ENCODE measurements at places on chromosomes 12 and 14.

DNA sequence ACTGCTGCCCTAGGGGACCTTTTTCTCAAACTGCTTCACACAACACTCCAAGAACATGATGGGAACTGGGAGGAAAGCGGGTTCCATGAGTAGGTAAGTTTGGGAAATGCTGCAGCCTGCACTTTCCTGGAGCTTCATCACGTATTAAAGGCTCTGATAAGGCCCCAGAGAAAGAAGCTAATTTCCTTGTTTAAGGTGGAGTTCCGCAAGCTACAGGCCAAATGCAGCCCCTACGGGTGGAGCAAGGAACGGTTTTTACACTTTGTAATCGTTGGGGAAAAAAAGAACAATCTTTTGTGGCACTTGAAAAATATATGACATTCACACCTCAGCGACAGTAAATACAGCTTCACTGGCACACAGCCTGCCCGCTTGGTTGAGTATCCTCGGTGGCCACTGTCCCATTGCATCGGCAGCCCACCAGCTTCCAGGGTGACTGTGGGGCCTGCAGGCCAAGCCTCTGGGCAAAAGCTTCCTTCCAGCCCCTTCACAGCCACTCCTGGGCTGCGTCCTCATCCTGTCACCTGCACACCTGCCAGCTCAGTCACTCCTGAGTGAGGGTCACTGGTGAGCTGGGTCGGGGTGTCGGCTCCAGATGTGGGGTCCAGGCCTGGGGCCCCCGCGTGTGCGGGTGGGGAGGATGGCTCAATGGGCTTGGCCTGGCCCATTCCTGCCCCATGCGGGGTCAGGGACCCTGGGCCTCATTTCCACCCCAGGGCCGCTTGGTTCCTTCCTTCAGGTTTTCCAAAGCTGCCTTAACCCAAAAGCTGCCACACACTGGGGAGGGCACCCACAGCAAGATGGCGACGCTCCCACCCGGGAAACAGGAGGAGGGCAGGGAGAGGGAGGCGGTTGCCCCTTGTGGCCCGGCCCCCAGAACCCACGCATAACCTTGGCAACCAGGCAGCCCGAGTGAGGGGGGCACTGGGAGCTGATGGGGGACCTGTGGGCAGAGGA lies 2.4 kb downstream of the AMN start:
- DNase-seq: no peak

DNA sequence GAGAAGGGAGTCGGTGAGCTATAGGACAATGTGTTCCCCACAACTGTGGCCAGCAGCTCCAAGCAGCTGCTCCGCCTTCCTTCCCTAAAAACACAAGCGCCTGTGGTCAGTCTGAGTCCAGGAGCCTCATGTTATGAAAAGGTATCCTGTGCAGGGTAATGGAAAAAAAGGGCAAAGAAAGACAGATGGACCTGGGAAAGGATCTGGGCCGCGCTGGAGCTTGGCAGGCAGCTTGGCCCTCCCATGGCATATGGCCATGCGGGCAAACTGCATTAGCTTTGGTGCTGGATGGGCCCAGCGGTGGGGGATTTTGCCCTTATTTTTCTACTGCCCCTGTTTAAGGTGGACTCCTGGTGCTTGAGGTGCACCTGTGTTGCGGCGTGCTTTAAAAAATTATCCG lies 23.7 kb upstream of the CHST11 start:
- DNase-seq: no peak

GRCh38 chr12:92562063-92562734 lies 140.6 kb upstream of the PLEKHG7 start:
- no peak for DNase-seq

DNA sequence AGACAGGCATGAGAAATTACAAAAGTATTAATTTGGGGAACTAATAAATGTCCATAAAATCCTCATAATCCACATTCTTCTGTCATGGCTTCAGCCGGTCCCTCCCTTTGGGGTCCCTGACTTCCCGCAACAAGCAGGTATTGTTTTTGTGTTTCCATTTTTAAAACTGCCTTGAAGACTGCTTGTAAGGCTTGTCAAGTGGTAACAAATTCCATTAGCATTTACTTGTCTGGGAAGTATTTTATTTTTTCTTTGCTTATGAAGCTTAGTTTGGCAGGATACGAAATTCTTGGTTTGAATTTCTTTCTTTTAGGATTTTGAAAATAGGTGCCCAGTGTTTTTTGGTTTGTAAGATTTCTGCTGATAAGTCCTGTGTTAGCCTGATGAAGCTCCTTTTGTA lies 65.3 kb upstream of the LRFN5 start:
- no peak for DNase-seq

GRCh38 chr12:103840462-103840875 lies 565 bp downstream of the NT5DC3 start:
- peak; percentile 57 for DNase-seq

GRCh38 chr14:86510491-86510890 lies 980.5 kb downstream of the FLRT2 start:
- no peak for DNase-seq

DNA sequence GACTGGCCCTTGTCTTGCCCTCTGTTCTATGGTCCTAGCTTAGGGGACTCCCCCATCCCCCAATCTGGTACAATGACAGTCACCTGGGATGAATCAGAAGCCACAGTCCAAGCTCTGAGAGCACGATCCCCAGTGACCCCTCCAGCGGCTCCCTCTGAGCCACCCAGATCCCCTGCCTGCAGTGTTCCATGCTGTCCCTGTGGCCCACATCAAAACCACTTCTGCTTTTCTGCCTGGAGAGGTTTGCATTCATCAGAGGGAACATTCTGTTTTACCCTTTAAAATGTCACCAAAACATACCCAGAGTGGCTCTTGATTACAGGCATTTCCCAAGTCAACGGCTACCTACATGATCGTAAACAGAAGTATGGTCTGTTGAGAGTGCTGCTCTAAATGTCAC lies 47.5 kb downstream of the NOS1 start:
- DNase-seq: no peak

- no peak for DNase-seq
Measured at GRCh38 chr12:75432924-75433323, 42.0 kb downstream of the GLIPR1L2 start.

DNA sequence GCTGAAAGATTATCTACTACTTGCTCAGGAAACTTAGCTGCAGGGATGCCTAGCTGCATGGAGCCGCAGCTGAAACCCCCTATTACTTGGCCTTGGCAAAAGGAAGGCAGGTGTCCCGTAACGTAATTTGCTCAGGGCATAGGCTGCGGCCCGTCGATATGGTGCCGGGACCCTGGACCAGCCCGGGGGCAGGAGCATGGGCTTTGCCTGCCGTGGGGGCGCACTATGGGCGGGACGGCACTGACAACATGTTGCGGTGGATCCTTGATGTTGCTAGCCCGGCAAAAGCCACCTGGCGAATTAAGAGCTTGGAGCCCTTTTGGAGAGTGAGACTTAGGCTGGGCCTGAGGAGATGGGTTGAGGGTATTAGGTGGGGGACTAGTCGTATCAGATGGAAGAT lies 1551.2 kb downstream of the AACS start:
- no peak for DNase-seq

- peak; percentile 92 for DNase-seq
Measured at GRCh38 chr12:10153271-10154144, 18.4 kb downstream of the OLR1 start.

DNA sequence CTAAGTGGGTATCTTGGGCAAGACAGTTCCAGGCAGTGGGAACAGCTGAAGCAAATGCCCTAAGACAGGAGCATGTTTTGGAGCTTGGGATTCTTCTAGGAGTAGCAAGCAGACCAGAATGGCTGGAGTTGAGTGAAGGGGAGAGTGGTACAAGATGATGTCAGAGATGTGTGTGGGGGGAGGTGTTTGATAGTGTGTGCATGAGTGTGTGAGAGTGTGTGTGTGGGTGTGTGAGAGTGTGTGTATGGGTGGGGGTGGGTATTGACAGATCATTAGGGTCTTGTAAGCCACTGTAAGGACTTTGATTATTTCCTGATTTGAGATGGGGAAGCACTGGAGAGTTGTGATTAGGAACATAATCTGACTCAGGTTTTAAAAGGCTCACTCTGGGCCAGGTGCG lies 78.4 kb downstream of the TTC8 start:
- no peak for DNase-seq

DNA sequence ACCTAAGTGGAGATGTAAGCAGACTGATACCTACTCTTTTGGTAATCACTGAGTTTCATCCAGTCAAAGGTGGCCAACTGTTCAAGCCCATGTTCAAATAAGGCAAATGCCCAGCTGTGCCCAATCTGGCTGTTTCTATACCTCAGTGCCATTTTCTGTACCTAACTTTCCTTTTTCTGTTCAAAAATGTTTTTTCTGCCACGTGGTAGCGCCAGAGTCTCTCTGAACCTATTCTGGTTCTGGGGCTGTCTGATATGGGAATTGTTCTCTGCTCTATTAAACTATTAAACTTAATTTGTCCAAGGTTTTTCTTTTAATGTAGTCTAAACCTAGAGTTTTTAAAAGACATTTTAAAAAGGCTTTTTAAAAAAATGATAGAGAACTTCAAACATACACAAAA lies 391.2 kb downstream of the NOVA1 start:
- DNase-seq: no peak

DNA sequence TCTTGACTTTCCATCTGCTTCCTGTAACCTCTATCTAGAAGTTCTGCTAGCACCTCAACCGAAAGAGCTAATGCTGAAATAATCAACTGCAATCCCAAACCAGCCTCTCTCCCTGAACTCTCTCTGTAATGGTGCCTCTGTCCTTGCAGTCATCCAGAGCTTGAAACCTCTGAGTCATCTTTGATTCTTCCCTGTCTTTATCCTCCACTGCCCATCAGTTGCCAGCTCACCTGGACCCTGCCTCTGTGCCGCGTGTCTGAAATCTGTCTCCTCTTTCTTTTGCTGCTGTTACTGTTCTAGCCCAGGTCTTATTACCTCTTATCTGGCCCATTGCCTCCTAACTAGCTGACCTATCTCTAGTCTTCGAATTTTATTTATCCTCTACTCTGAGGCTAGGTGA lies 15.5 kb downstream of the CLSTN3 start:
- DNase-seq: peak; percentile 52

- peak; percentile 36 for DNase-seq
Measured at GRCh38 chr14:101250948-101251811, 310.1 kb upstream of the DIO3 start.

GRCh38 chr12:109725321-109726105 lies 11.9 kb downstream of the FAM222A start:
- no peak for DNase-seq

GRCh38 chr14:29684926-29685325 lies 242.7 kb downstream of the PRKD1 start:
- DNase-seq: no peak

DNA sequence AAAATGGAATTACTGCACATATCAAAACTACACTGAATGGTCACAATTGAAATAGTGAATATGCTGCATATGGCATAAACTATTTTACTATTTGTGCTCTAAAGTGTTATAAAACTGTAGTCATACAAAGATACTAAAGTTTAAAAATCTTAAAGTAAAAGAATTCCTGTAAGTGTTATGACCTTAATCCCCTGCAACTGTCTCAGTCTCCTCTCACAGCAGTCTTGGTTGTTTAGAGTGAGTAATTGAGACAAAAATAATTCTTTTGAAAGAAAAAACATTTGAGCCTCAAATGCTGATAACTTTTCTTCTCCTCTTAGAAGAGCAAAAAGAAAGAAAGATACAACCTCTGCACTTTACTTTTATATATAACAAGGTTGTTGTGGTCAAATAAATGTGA lies 99.9 kb downstream of the SYT1 start:
- no peak for DNase-seq

DNA sequence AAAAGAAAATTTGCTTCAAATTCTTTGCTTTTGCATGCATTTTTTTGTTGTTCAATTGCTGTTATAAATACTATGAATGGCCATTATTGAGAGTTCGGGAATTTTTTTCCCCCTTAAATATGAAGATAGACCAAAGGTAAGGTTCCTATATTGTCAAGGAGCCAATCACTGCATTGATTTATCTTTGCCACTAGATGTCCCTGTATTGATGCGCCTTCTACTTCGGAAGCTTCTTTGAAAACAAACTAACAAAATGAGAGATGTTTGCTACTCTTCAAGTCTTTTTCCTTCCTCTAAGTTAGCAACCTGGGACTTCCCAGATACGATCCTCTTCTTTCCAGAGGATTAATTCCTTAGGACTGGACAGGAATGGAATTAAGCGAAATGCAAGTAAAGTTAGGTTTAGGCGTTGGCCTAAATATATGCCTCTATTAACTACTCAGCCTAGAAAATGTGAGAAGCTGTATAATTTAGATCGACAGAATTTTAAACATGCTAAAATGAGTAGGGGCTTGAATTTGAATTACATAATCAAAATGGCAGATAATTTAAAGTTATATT lies 318.1 kb downstream of the AEBP2 start:
- no peak for DNase-seq

GRCh38 chr12:4292341-4293073 lies 18.9 kb downstream of the CCND2 start:
- no peak for DNase-seq

GRCh38 chr12:86389949-86390348 lies 133.8 kb upstream of the MGAT4C start:
- DNase-seq: no peak

- peak; percentile 63 for DNase-seq
Measured at GRCh38 chr12:72790273-72790672, 518.1 kb downstream of the TRHDE start.
